ENCODE measurements at places on chromosomes 4 and X. TPM values are rescaled to one million over a fixed set of nuclear protein-coding genes. Genes with fewer than 3 reads are reported as not detected.

GAGE13 gene
- 0.63 TPM for total RNA-seq

SCML2 gene
- total RNA-seq, result 0.92 TPM

SLC6A14 gene
- total RNA-seq, result 0.12 TPM

SLC38A5 gene
- total RNA-seq, result 3.8 TPM

P2RY8 gene
- 2.3 TPM for total RNA-seq

CLDN34 gene
- 0.43 TPM for total RNA-seq

SYTL4 gene
- total RNA-seq, result 15.8 TPM

NDST4 gene
- 0.40 TPM for total RNA-seq
